ENCODE measurements at places on chromosomes 5 and 9.

DNA sequence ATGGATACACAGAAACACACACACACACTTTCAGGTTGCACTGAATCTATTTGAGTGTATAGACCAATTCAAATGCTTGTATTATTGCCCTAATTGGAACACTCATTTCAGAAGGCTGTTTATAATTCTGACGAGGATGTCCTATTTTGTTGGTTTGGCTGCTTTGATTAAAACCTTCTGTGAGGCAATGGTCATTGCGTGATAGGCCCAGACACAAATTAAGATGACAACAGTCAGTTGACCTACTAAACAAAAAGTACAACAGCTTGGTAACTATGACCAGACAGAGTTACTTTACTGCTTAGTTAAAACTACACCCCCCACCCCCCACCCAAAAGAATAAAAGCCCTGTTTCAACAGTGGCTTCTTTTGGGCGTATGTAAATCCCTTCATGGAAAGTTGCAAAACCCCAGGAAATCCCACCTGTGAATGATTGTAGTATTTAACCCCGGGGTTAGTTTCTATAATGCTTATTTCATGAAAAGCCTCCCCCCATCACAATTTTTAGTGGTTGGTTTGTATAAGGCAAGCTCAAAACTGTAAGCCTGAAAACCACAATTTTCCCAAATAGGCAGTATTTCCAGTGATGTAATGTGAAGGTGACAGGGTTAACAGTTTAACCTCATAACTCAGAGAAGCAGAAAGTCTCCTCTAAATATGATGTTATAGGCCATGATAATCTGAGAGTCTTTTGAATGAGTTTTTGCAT is 340.8 kb downstream of the FGF10 start:
- DNase-seq = no peak

- DNase-seq = no peak
Measured at GRCh38 chr9:87443461-87443860, 54.2 kb upstream of the DAPK1 start.

DNA sequence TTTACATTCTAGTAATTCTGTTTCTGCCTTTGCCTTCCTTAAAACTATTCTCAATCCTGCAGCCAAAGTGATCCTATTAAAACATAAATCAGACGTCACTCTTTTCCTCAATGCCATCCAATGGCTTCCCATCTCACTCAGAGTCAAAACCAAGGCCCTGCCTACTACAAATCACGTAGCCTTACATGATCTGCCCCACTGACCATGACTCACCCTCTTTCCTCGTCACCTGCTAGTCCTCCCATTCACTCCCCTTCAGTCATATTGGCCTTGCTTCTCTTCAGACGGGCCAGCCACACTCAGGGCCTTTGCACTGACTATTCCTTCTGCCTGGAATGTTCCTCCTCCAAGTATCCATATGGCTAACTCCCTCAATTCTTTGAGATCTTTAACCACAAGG is 39.0 kb upstream of the DMXL1 start:
- no peak for DNase-seq

- no peak for DNase-seq
Measured at GRCh38 chr5:113514289-113514635, 768 bp downstream of the YTHDC2 start.

DNA sequence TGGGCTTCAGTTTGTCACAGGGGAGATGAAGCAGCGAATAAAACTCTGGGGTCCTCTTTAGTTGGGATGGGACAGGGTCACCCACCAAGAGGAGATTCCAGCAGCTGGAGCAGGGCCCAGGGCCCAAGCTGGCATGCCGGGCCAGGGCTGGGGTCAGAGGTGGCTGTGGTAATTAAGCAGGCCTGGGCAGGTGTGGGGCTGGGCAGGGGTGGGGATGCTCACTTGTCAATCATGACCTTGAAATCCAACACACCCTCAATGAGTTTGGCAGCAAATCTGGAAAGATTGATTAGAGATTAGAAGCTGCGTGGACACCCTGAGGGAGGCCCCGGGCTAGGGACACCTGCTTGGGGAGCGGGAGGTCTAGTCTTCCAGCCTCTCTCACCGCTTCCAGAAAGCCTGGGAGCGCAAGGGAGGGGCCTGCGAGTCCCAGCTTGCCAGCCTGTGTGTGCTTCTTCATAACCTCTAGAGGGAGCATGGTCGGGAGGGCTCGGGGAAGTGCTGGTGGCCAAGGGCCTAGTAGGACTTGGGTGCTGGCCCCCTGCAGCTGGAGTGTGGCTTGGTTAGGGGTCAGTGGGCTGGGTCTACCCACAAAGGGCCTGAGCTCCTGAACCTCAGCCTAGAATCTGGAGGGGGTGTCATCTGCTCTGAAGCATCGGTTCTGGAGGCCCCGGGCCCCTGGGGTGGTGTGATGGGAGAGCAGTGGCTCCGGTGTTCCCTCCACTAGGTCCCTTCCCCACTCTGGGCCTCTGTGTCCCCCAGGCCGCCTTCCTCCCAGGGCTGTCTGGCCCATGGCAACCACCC is 7.6 kb downstream of the CRAT start:
- no peak for DNase-seq

GRCh38 chr9:130991778-130992681 is 16.9 kb upstream of the LAMC3 start:
- no peak for DNase-seq

DNA sequence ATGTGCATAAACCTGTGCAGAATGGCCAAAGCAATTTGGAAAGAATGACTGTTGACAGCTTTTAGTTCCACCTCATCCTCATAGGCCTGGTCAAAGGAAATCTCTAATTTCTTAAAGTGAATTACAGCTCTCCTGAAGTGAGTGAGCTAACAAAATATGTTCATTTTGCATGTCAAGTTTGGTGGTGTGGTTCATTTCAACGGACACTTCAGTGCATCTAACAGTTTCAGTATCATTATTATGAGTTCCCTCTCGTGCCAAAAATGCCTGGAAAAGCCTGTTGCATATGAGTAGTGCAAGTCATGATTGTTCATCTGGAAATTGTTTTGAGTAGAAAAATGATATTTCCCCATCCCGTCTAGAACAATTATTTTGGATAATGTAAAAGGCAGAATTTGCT is 53.2 kb upstream of the HMHB1 start:
- no peak for DNase-seq

DNA sequence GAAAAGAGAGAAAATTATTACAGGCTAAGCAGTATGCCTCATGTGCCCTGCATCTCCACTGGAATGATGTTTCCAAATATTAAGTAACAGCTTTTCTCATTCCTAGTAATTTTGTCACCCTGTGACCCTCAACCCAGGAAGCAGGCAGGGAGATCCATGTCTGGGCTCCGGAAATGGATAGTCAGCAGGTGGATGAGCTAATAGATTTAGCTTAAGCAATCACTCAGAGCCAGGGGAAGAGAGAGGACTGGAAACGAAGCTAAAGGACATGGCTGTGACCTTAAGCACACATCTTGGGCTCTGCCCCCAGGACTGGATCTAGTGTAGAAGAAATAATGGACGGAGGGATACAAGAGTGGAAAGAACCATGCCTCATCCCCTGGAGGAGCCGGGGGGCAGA is 89.5 kb downstream of the ARSB start:
- DNase-seq = no peak

DNA sequence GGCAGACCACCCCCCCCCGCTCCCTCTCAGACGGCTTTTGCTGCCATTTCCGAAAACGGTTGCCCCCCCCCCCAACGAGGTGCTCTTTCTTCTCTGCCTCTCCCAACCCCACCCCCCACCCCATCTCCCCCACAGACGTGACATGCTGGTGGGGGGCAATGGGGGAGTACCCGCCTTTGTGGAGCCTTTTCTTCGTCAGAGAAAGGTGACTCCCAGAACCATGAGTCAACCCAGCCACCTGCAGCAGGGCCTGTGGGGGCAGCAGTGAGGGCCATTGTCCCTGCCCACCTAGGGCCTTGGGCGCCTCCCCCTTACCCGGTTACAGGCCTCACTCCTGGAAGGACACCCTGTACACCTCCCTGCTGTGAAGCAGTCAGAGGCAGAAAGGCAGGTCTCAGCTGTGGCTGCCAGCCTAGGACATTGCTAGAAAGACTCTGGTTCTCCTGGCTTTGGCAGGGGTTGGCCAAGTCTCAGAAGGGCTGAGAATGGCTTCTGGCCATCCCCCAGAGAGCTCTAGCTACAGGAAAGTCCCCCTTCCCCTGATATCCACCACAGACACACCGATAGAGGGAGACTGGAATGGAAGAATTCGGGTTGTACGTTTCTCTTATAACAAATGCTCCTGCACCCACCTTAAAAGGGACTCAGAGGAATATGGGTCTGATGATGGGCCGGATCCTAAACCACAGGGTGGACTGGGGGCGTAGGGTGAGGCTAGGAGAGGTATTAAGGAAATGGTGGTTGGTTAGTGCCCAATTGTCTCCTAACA is 2.2 kb downstream of the DNAJB5 start:
- no peak for DNase-seq

DNA sequence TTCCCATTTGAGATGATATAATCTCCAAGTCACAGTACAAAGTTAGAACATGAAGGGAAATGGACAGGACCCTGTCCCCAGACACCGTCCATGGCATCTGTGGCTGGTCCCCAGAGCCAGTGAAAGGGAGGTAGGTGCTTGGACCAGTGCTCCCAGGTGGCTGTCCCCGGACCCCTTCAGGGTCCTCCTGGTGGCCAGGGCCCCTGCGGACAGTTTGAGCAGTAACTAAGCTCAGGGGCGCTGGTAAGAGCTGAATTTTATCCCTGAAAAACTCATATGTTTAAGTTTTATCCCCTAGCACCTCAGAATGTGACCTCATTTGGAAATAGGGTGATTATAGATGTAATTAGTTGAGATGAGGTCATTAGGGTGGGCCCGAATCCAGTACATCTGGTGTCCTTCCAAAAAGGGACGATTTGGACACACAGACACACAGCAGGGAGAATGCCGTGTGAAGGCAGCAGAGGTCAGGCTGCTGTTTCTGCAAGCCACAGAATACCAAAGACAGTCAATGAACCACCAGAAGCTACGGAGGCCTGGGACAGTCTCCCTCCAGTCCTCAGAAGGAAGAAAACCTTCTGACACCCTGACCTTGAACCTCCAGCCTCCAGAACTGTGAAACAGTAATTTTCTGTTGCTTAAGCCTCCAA is 185.0 kb downstream of the ATPSCKMT start:
- DNase-seq = no peak

GRCh38 chr9:107504585-107505455 is 15.3 kb upstream of the KLF4 start:
- DNase-seq = no peak

DNA sequence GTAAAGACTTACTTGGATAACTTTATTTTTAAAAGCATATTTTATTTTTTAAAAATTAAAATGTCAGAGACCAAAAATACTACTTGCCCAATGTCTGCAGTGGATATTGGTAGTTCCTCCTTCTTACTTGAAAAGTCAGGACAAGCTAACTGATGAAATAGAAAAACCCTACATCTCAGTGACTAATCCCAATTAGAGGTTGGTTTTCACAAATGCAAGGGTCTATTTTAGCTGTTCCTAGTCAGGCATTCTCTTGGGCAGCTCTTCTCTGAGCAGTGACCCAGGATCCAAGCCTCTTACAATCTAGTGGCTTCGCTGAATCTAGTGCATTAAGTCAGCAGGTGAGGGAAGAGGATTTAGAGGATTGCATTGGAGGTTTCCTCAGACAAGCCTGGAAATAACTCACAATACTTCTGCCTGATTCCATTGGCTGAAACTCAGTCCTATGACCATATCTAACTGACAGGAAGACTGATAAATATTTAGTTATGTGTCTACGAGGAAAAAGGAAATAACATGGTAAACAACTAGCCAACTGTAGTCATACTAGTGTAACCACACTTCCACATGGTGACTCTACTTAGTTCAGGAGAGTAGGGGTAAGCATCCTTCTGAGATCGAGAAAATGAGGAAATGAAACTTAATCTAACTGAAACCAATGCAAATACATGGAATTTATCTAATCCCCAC is 34.2 kb upstream of the MIER3 start:
- no peak for DNase-seq

DNA sequence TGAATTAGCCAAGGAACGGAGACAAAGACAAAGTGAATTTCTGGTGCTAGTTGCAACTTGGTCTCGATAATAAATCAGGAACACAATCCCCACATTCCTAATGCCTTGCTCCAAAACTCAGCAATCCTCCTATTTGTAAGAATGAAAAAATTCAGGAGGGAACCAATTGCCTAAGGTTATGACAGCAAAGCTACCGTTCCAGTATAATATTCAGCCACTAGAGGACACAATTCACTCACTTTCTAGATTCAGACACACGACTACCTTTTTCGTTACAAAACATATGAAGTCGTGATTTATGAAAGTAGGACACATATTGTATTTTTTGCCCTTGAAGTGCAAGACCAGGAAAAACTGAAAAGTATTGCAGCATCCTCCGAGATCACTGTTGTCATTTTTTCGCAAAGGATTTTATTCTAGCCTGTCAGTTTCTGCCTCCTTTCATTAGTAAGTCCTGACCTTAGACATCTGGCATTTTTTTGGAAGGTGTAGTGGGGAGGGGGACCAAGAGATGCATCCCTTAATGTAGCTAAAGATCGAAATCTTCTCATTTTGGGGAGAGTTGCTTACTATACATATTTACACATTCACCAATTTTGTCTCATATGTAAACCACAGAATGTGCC is 133.1 kb downstream of the DOCK8 start:
- peak; percentile 7 for DNase-seq

GRCh38 chr9:109894921-109895758 is 115.1 kb downstream of the PALM2AKAP2 start:
- DNase-seq = no peak

DNA sequence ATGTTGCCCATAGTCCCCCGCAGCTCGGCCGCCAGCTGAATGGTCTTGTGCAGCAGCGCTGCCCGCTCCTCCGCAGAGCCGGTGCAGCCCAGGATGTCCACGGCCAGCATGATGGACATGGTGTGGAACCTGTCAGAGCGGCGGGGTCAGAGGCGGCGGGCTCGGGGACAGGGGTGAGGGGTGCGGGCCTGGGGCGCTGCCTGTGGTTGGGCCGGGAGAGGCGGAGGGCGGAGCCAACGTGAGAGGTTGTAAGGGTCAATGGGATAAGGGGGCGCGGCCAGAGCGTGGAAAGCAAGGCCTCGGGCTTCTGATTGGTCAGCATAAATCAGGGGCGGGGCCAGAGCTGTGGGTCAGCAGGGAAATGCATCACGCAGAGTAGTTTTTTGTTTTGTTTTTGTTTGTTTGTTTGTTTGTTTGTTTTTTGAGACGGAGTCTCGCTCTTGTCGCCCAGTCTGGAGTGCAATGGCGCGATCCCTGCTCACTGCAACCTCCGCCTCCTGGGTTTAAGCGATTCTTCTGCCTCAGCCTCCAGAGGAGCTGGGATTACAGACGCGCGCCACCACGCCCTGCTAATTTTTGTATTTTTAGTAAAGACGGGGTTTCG is 6.8 kb upstream of the TOR2A start:
- DNase-seq = no peak

DNA sequence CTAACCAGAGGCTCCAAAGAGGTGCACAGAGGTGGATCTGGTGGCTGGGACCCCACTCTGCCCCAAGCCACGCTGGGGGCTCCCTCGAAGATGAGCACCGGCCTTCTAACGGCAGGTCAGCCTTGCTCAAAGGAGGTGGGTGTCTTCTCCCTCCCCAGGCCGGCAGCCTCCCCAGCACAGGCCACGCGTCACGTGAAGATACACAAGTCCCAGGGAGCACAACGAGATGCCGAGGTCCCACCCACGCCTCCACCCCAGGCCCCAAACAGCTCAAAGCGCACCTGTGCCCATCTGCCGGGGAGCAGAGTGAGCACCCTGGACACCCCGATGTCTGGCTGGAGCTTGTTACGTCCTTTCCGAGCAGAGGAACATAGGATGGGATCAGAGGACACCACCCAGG is 12.1 kb downstream of the PNPLA7 start:
- no peak for DNase-seq

GRCh38 chr5:16805486-16805885 is 130.6 kb downstream of the MYO10 start:
- no peak for DNase-seq

GRCh38 chr5:144072518-144072927 is 97.9 kb downstream of the YIPF5 start:
- DNase-seq = no peak
